ENCODE measurements at places on chromosomes 12 and 14.

- no peak for DNase-seq
These were observed 59.8 kb upstream of the RBM19 start for GRCh38 chr12:114025935-114026334.

GRCh38 chr12:131920902-131921840 lies 7.9 kb upstream of the PUS1 start:
- no peak for DNase-seq

GRCh38 chr14:102602421-102603292 lies 10.2 kb downstream of the RCOR1 start:
- DNase-seq: no peak

- no peak for DNase-seq
These were observed 235.0 kb downstream of the AACS start for GRCh38 chr12:125300249-125300648.

GRCh38 chr14:28496364-28496763 lies 270.2 kb upstream of the FOXG1 start:
- DNase-seq: no peak

DNA sequence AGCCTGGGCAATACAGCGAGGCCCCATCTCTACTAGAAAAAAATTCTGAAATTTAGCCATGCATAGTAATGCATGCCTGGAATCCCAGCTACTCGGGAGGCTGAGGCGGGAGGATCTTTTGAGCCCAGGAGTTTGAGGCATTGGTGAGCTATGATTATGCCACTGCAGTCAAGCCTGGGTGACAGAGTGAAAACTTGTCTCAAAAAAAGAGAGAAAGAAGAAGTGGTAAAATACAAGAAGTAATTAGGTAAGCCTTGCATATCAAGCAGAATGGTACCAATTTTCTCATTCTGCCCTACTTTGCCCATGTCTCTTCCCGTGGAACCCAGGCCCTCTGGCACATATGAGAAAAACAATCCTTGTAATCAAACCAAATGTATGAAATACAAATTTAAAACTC lies 70.7 kb downstream of the SUSD6 start:
- DNase-seq: no peak

DNA sequence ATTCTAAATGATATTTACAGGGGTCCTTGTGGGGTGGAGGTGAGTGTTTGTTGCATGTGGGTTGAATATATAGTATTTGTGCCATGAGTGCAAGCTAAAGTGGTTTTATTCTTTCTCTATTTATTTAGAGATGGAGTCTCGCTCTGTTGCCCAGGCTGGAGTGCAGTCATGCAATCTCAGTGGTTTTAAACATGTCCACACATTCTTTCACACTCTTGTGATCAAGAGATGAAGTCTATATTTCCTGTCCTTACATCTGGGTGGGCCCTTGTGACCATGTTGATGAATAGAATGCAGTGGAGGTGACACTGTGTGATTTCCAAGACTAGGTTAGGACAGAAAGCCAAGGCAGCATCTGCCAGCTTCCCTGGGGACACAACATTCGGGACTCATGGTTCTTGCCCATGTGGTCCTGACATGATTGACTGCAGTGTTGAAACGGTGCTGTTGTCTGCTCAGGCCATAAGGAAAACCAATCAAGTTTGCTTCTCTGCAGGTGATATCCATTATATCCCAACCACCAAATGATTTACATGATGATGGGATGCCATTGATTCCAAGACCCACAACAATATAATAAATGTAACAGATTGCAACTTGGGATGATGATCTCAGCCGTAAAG lies 172.6 kb downstream of the SUDS3 start:
- no peak for DNase-seq

GRCh38 chr14:54116972-54117371 lies 160.3 kb upstream of the BMP4 start:
- no peak for DNase-seq

- DNase-seq: no peak
These were observed 118.6 kb downstream of the SMOC1 start for GRCh38 chr14:69997849-69998248.
